ENCODE measurements at places on chromosomes 4 and X. TPM values are rescaled to one million over a fixed set of nuclear protein-coding genes. Genes with fewer than 3 reads are reported as not detected.

DNA sequence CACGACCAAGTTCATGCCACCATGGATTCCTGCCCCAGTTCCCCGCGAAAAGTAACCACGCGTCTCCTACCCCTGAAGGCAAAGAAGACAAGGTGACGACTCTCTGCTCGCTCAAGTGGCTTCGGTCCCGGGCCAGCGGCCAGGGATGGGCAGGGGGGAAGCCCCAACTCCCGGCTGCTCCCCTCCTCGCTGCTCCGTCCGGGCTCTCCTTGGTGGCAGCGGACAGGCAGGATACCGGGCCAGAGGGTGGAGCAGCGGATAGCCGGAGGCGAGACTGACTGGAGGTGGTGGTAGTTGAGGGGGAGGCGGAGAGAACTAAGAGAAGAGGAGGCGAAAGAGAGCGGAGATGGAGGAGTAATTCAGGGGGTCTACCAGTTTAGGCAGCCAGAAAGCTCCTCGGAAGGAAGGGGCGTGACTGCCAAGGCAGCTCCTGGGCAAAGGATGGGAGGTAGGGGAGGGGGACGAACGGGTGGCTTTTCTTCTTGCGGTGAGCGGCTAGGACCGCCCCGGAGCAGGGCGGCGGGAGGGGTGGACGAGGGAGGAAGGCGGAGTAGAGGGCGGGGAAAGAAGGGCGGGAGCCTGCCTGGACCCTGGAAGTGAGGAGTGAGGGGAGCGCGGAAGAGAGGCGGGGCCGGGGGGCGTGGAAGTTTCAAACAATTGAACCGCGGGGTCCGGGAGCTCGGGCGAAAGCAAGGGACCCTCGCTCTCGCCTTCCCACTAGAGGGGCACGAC is at the start of gene AMOT:
Gene AMOT, minus strand, starts transcription at position 450 of the 732 bp plus-strand sequence. CDS start 17,705 bp downstream, outside the sequence.
- peak; percentile 59 for DNase-seq

- DNase-seq: no peak
Measured at GRCh38 chr4:3531318-3531878, 824 bp downstream of the LRPAP1 start.

DNA sequence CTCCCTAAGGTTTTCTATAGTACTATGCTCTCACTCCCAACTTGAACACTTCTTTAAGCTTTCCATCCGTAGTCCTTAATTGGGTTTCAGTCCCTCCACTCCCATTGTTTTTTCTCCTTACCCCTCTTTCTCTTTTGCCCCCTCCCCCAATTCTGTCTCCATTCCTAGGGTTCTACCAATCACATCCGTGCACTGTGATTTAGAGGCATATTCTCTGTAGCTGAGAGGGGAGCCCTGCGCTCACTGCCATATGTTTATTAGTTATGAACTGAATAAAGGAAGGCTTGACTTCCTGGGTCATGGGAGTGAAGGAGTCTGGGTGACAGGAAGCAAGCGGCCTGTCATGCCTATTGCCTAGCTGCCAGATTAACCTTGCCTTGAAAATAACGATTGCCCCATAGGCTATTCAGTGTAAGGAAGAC is 471 bp downstream of the MCTS1 start:
- peak; percentile 38 for DNase-seq

DNA sequence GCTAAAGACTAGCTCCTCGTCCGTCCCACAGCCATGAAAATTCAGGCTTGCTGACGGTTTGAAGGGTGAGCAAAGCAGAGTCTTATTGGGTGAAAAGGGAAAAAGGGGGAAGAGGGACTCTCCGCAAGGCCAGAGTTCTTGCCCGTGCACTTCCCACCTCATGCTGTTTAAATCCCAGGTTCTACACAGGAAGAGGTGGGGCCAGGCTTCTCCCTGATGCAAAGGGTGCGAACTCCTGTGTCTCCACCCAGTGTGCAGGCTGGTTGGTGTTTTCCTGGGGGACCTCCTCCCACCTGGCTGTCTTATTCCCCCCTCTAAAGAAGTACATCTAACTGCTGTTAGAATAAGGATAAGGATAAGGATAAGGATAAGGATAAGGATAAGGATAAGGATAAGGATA is 18.0 kb upstream of the LANCL3 start:
- DNase-seq: no peak

- no peak for DNase-seq
Measured at GRCh38 chr4:19945501-19945900, 306.2 kb upstream of the SLIT2 start.

- no peak for DNase-seq
Measured at GRCh38 chr4:153547520-153547919, 81.4 kb downstream of the TMEM131L start.

The CT45A3 gene
- not detected for polyA plus RNA-seq

The SPATA18 gene
- polyA plus RNA-seq: not detected

The GAGE13 gene
- not detected for polyA plus RNA-seq
